ENCODE measurements at places on chromosomes 1 and 21.

GRCh38 chr1:89953929-89954328 lies 41.0 kb upstream of the ZNF326 start:
- no peak for DNase-seq

DNA sequence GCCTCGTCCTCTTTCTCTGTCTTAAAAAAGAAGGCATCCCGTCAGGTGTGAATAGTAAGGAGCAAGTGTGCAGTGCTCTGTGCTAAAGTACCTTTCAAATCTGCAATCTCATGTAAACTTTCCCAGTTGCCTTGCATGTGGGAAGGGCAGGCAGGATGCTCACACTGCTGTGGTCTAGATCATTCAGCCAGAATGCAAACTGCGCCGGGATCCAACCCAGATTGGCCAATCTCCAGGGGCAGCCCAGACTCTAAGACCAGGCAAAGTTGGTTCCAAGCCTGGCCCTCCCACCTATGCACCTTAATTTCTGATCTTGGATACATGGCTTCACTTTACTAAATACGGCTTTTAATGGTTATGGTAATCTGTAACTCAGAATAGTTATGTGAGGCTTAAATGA lies 3.2 kb upstream of the MAP1LC3C start:
- peak; percentile 26 for DNase-seq

DNA sequence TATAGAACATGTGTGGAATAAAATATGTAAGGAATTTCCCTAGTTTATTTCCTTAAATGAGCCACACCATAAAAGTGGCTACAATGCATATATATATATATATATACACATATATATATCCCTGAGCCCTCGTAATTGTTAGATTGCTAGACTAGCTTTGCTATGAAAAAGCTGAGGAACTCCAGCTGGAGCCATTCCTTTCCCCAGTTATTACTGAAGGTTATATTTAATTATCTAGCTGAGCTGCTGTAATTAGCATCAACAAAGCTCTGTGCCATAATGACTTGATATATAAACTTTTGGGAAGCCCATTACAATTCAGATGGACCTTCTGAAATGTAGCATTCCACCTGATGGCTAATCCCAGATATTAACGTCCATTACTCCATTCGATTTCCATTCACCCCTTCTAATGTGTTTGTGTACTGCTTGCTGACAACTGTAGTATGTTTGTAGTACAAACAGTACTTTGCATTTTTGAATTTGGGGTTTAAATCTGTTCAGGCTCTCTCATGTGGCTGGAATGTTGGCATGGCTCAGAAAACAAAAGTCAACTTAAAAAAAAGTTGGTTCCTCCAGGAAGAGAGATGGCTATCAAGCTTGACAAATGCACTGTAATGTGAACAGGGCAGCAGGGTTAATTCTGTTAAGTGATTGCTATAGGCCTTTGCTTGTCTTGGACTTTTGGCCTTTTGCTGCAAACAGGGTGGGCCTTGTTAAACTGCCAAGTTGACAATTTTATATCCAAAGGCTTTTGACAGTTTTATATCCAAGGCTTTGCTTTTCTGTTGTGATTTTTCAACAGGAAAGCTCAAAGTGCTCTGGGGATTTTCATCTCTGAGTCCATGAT lies 170.0 kb downstream of the LTN1 start:
- DNase-seq, result no peak

DNA sequence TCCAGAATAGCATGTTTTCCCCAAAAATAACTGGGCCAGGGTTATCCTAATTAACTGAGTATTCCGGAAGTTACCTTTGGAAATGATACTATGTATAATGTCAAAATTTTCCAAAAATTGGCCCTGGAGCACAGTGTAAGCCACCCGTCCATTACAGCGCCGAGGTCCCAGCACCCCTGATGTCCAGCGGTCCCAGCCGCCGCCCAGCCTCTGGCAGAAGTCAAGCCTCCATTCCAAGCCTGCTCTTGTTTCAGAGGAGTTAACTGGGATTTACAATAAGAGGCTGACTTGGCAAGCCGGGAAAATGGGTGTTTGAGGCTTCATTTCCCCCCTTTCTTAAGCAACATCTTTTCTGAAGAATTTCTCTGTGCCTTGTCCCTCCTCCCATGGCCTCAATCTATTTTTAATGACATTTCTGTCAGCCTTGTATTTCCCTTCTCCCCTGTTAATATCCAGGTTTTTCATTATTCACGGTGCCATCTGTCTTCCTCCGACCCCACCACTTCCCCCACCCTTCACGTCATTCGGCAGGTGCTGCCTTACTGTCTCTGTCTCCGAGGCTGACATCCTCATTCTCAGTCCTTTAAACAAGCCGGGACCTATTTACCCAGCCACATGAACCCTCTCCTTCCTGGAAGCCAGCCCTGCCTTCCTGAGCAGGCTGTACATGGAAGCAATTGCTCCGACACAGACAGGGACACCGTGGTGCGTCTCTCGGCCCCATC lies 490.9 kb downstream of the NPHP4 start:
- no peak for DNase-seq

DNA sequence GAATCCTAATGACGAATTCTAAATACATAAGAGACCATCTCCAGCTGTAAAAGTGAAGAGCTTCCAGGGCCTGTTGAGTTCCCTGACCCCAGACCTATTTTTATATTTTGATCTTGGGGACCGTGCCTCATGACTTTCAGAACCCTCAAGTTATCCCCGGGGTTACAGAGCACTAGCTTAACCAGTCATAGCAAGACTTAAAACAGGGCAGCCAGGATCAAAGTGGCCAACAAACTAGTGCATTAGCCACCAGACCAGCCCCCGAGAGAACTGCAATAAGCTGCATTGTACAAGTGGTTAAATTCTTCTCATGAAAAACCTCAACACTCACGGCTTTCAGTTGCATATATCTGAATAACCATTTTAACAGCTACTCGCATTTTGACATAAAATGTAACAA lies 183.0 kb downstream of the BARHL2 start:
- DNase-seq, result no peak

DNA sequence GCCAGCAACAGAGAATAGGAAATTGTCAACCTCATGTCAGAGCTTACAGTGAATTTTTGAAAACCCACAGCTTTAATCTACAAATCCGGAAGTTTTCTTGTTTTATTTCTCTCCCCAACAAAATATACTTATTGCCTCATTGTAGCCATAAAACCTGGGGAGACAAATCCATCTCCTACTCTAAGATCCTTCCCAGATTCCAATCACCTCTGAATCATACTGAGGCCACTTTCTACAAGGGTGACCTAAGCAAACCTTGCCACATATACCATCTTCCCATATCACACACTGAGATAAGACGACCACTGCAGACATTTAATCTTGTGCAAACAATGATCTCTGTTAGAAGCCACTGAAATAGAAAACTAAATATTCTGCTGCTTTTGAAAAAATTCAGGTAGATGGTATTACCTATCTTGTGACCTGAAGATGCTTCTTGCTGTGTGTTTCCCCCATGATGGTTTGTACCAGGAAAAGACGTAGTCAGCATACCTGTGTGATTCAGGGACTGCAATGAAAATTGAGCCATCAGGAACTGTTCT lies 171.5 kb upstream of the DUSP10 start:
- no peak for DNase-seq

DNA sequence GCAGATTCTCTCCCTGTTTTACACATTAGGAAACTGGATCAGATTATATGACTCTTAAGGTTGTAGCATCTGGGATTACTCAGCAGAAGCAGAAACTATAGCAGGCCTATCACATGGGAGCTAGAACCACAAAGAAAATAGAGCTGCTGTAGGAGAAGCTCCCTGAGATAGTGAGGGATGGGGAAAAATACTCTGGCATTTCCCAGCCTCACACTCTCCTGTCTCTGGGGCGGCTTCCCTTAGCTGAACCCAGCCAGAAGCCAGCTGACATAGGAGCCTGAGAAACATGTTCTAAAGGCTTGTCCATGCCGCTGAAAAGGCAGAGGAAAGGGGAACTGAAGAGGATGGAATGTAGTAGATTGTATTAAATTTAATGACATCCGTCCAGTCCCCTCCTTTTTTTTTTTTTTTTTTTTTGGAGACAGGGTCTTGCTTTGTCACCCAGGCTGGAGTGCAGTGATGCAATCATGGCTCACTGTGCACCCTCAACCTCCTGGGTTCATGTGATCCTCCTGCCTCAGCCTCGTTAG lies 76.8 kb upstream of the DNAJC6 start:
- no peak for DNase-seq

DNA sequence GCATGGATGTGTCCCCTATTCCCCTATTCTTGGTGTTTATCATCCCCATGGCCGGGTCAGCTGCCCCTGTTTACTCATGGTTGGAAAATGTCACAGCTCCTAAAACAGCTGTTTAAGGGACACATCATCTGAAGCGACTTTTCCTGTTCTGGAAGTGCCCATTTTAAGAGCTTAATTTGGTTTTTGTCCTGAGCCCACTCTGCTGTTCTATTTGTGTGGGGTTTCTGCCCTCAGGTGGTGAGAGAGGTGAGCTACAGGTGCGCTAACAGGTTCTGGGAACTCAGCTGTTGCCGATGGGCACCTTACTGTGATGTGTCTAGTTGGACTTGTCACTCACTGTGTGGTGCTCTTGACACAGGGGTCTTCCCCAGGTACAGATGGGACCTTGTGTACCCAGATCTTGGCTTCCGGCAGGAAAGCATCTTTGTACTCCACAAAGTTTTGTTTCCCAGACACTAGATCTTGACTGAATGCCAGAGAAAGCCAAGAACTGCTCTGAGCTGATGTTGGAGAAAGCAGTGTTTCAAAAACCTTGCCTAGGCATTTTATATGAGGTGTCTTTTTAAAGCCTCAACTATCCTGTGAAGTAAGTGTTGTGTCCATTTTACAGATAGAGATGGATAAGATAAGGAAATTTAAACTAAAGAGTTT lies 59.0 kb upstream of the CD1D start:
- no peak for DNase-seq

- DNase-seq, result no peak
These were observed 408.1 kb upstream of the ADGRL2 start for GRCh38 chr1:81392526-81393226.

DNA sequence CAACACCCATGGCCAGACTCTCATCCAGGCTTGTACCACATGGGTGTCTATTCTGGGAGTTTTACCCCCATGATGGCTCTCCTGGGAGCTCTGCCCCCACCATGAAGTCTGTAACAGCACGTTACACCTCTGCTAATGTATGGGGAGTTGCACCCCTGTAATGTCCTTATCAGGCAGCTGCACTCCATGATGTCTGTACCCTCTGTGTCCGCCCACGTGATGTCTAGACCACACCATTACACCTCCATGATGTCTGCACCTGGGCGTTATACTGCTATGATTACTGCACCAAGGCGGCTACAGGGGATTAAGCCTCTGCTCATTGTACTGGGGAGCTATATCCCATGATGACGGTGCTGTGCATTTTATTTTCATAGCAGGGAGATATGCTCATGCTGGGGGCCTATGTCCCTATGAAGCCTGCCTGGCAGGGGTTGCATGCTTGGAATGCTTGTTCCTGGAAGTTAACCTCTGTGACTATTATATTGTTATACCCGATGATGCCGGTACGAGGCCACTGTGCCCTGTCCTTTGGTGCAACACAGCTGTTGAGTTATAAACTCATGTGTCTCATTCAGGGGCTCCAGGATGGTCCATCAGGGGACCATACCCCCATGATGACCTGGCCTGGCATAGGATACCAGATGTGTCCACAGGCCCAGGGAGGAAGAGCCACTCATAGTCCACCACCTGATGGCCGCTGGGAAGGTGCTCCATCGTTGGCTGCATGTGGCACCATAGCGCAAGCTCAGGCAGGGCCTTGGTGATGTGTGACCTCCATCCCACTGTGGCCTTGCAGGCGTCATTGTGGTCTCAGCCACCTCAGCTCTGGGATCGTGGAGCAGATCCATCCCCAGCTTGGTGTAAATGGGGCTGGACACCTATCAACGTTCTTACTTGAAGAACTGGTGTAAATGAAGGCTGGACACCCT lies 12.1 kb downstream of the PTPRF start:
- no peak for DNase-seq

- no peak for DNase-seq
These were observed 5.8 kb downstream of the SDC3 start for GRCh38 chr1:30902593-30903290.

- DNase-seq, result peak; percentile 65
These were observed 53.3 kb downstream of the ZFYVE9 start for GRCh38 chr1:52195161-52195560.
